ENCODE measurements at places on chromosomes 12 and 14.

- DNase-seq, result no peak
Observed at GRCh38 chr14:59705866-59706265, 129.3 kb upstream of the CCDC175 start.

DNA sequence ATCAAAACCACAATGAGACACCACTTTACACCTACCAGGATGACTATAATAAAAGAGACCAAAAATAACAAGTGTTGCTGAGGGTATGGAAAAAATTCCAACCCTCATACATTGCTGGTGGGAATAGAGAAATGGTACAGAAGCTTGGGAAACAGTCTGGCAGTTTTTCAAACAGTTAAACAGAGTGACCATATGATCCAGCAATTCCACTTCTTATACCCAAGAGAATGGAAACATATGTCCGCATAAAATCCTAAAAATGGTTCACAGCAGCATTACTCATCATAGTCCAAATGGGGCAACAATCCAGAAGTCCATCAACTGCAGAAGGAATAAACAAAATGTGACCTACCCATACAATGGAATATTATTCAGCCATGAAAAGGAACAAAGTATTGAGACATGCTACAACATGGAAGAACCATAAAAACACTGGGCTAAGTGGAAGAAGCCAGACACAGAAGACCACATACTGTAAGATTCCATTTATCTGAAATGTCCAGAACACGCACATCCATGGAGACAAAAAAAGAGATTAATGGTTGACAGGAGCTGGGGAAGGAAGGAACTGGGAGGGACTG, 44.5 kb downstream of the CHGA start:
- no peak for DNase-seq

GRCh38 chr14:54890788-54891187, 11.8 kb downstream of the GCH1 start:
- no peak for DNase-seq

DNA sequence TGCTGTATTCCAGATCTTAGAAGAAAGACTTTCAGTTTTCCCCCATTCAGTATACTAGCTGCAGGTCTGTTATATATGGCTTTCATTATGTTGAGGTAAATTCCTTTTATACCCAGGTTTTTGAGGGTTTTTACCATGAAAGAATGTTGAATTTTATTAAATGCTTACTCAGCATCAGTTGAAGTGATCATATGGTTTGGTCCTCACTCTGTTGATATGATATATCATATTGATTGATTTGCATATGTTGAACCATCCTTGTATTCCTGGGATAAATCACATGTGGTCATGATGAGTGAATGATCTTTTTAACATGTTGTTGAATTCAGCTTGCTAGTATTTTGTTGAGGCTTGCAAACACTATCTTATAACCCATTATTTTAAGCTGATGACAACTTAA, 96.7 kb downstream of the TRMT5 start:
- no peak for DNase-seq

DNA sequence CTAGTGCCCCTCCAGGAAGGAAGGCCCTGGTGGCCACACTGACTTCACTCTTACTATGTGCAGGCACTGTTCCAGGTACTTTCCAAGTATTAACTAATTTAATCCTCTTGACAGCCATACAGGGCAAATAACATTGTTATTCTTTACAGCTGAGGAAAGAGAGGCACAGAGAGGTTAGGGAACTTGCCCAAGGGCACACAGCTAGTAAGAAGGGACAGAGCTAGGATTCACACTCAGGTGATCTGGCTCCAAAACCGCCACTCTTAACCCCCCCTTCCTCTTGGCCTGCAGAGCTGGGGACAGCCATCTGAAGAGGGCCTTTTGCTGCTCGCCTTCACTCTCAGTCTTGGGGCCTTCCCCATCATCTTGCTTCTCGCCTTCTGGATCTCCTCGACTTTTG, 4.0 kb downstream of the JDP2 start:
- no peak for DNase-seq

- DNase-seq, result no peak
Observed at GRCh38 chr14:52360831-52361230, 46.7 kb downstream of the PTGER2 start.

- no peak for DNase-seq
Observed at GRCh38 chr12:132279184-132279889, 50.1 kb downstream of the GALNT9 start.

- no peak for DNase-seq
Observed at GRCh38 chr12:110104188-110105094, 19.7 kb upstream of the IFT81 start.

GRCh38 chr14:92473261-92473968, 40.2 kb upstream of the RIN3 start:
- peak; percentile 77 for DNase-seq

DNA sequence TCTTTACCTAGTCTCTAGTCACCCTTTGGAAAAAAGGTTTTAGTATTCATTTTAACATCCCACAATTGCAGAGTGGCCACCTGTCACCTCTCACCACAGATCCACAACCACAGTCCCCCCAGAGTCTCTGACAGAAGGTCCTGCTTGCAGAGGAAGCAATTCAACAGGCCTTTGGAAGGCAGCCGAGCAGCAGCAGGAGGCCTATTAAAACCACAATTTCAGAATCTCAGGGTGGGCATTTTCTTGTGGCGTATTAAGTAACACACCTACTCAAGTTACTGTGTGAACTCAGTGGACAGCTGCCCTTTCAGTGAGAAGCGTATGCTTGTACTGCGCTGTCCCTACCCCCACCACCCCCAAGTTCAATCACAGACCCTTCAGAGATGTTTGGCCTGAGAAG, 234.0 kb upstream of the HMGA2 start:
- DNase-seq, result no peak

- no peak for DNase-seq
Observed at GRCh38 chr12:107662484-107662883, 23.1 kb upstream of the PWP1 start.

DNA sequence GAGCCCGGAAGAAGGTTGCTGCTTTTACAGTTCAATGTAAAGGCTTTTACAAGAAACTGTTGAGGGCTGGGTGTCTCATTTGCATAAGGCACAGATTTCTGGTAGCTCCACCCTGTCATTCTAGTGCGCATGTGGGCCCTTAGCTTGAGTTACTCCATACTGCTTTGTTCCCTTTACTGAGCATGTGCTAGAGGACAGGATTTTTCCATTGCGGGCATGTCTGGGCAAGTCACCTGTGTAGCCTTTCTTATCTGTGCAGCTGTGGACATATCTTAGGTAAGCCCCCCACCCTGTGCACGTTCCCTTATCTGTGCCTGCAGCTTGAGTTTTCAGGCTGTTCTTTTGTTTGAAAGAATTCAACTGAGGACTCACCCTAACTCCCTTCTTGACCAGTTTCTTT, 56.2 kb upstream of the ARHGAP5 start:
- DNase-seq, result no peak

GRCh38 chr14:61103541-61104339, 122.7 kb downstream of the SLC38A6 start:
- peak; percentile 99 for DNase-seq

- no peak for DNase-seq
Observed at GRCh38 chr14:55581342-55581771, 1.4 kb downstream of the KTN1 start.

GRCh38 chr12:124497658-124498057, 69.8 kb downstream of the NCOR2 start:
- DNase-seq, result peak; percentile 91

GRCh38 chr12:62332598-62332997, 72.4 kb downstream of the USP15 start:
- peak; percentile 74 for DNase-seq

- no peak for DNase-seq
Observed at GRCh38 chr14:100535287-100536120, 51.7 kb downstream of the BEGAIN start.

DNA sequence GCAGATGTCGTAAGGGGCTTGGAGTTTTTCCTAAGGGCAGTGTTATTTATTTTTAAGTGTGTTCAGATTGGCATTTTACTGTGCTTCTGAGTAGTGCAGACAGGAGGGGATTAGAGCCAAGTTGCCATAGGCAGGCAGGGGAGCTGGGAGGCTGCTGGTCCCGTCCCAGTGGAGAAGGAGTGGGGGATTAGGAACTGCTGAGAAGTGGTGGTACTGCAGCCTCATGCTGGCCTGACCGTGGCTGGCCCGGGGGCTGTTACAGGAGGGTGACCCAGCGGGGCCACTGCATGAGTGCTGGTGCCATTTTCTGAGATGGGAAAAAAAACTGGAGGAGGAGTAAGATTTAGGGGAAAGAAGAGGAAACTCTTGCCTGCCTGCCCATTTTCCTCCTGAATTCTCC, 52.3 kb upstream of the DLK1 start:
- no peak for DNase-seq

Measured in ELR (cell line).